ENCODE measurements at places on chromosomes 7 and 10. TPM values are rescaled to one million over a fixed set of nuclear protein-coding genes. Genes with fewer than 3 reads are reported as not detected.

GRCh38 chr7:6577369-6578113 is at the start of gene ZDHHC4:
Gene ZDHHC4 (plus strand): TSS chr7:6577454. CDS start chr7:6580562, 3,108 bp downstream.
- peak within 1 kb of the TSS; percentile 98 for H3K4me3 ChIP-seq
- H3K4me1 ChIP-seq: peaks cover 29% of the 10 kb centered on the region
- peak within 1 kb of the TSS; percentile 75 for H3K27ac ChIP-seq

DNA sequence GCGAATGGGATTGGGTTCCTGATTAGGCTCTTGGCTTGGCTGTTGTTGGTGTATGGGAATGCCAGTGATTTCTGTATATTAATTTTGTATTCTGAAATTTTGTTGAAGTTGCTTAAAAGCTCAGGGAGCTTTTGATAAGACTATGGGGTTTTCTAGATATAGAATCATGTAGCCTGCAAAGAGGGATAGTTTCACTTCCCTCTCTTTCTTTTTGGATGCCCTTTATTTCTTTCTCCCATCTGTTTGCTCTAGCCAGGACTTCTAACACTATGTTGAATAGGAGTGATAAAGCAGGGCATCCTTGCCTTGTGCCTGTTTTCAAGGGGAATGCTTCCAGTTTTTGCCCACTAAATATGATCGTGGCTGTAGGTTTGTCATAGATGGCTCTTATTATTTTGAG is 40.4 kb upstream of the MPP7 start:
- H3K4me1 ChIP-seq: no peaks in the 10 kb centered on the region
- no peaks in the 10 kb centered on the region for H3K27me3 ChIP-seq
- no peaks in the 10 kb centered on the region for H3K36me3 ChIP-seq

- H3K4me1 ChIP-seq: no peaks in the 10 kb centered on the region
- H3K36me3 ChIP-seq: peaks cover 20% of the 10 kb centered on the region
- H3K27me3 ChIP-seq: no peaks in the 10 kb centered on the region
- H3K4me3 ChIP-seq: no peak overlapping the region
- DNase-seq: no peak
- H3K27ac ChIP-seq: no peak overlapping the region
Measured at GRCh38 chr7:128059143-128059988, 28.1 kb upstream of the LRRC4 start.

The CLCN1 gene
- total RNA-seq: not detected

The DPCD gene
- 13.0 TPM for total RNA-seq
